ENCODE measurements at places on chromosomes 3 and 15.

GRCh38 chr3:24520101-24520495 lies 25.4 kb upstream of the THRB start:
- no peak for DNase-seq

- DNase-seq = no peak
These were observed 82.1 kb downstream of the DLG1 start for GRCh38 chr3:197216169-197216860.

GRCh38 chr15:67548862-67549651 lies 6.6 kb downstream of the MAP2K5 start:
- DNase-seq = no peak

- DNase-seq = no peak
These were observed 25.4 kb downstream of the PPP2R3A start for GRCh38 chr3:135990903-135991302.

DNA sequence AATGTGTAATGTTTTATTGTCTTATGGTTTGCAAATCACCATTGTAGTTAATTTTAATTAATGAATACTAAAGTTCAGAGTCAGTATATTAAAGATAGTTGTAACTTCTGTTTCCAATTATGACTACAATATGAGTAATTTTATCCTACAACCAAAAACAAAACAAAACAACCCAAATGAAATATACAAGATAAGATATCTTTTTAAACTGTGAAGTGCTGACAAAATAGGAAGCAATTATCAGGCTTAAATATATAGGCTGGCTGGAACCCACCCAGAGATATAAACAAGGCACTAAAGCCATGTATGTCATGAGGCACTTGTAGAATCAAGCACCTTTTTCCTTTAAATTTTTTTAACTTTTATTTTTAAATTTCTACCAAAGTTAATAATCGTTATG lies 108.6 kb upstream of the LRRFIP2 start:
- no peak for DNase-seq

GRCh38 chr3:4761759-4762158 lies 217.5 kb upstream of the BHLHE40 start:
- DNase-seq = no peak

DNA sequence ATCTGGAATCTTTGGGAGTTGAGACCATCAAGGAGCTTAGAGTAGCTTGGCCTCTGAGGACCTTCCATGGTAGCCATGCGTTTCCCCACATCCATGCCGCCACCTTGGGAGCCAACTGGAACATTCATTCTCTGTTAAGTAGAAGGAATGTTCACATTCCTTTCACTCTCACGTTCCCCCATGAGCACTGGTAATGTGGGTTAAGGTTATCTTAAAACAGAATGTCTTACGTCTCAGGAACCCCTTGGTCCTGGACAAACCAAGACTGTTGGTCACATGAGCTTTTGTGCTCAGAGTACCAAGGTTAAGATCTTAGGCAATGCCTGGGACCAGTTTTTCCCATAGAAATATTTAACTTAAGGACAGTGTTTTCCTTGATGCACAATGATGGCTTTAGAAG lies 211.7 kb upstream of the UBE2E1 start:
- DNase-seq = no peak

GRCh38 chr3:124210899-124211298 lies 219.0 kb upstream of the ROPN1 start:
- no peak for DNase-seq

DNA sequence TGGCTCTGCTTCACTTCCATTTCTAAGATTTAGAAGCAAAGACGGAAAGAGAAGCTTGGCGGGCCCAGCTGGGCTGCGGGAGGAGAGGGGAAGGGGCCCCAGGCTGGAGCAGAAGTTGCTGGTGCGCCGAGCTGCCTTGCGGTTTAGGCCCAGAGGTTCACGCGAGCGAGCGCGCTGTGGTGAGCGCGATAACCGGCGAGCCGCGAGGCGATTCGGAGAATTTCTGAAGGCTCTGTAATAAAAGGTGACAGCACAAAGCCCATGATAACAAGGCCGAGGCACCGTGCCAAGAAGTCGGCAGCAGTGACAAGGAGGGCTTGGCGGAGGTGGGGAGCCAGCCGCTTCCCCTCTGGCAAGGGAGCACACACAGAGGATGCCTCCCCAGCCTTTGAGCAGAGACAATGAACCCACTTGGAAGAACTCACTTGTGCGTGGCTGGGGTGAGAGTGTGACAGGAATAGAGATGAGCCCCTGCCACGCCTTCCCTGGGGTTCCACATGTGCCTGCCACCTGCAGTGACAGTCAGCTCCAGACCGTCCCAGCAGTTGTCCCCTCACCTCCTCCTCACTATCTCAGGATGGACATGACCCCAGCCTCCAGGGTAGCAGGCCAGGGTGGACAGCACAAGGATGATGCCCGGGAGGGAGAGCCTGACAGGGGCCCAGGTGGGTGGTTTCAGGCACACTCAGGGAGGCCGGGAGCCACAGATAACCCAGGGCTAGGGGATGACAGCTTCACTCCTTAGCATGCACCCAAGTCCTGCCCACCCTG lies 315.2 kb downstream of the UACA start:
- peak; percentile 19 for DNase-seq

DNA sequence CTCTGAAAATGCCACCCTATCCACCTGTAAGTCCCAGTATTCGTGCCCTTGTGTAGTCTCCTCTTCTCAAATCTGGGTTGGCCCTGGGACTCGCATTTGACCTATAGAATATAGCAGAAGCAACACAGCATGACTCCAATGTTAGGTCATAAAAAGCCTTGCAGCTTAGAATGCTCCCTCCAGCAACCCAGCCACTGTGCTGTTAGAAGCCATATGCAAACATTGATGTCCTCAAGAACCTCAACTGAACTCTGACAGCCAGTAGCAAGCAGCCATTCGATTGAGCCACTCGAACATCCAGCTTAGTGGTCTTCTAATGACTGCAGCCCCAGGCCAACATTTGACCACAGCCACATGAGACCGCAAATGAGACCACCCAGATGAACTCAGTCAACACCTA lies 26.6 kb downstream of the MECOM start:
- DNase-seq = no peak

- DNase-seq = no peak
These were observed 222.6 kb downstream of the BBX start for GRCh38 chr3:107745354-107745753.

DNA sequence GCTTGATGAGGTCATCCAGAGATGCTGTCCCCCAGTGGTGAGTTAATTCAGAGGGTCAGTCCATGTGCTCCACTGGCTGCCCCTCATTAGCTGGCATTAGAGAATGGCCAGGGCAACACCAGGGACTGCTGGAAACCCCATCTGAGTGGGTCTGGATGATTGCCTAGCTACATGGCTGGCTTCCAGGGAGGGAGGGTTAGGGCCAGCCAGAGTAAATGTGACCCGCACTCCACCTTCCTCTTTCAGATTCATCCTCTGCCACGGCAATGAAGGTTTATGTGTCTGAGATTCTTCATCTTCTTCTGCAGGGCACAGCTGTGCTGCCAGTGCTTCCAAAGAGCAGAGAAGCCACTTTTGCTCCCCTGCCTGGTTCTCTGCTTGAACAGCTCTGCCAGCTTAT lies 391.9 kb downstream of the OCA2 start:
- DNase-seq = no peak

DNA sequence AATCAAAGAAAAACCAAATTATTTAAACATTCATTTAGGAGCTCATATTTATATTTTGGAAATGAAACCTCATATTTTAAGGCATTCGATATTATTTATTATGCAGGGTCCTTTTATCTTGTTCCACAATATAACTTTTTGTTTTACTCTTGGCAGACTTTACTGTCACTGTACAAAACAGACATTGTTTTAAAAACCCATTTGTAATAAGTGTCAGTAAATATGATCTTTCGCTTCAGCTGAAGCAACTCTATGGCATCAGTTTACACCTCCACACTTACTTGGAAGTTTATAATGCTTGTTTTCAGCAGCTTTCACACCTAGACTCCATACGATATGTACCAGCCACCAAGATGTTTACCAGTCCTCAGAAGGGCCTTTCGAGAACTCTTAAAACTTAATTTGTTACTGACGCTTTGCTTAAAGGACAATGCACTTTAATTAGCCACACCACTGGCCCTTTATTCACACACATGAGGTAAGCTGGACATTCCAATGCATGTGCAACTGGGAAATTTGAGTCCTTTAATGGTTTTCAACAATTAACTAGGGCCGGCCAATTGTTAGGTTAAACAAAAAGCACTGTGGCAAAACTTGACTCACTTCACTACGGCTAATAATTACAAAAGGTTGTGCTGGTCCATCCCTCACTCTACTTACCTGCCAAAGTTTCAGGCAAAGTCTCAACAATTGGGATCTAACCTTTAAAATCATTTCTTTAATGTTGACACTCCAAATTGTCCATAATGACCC lies 16.7 kb downstream of the WWTR1 start:
- no peak for DNase-seq

DNA sequence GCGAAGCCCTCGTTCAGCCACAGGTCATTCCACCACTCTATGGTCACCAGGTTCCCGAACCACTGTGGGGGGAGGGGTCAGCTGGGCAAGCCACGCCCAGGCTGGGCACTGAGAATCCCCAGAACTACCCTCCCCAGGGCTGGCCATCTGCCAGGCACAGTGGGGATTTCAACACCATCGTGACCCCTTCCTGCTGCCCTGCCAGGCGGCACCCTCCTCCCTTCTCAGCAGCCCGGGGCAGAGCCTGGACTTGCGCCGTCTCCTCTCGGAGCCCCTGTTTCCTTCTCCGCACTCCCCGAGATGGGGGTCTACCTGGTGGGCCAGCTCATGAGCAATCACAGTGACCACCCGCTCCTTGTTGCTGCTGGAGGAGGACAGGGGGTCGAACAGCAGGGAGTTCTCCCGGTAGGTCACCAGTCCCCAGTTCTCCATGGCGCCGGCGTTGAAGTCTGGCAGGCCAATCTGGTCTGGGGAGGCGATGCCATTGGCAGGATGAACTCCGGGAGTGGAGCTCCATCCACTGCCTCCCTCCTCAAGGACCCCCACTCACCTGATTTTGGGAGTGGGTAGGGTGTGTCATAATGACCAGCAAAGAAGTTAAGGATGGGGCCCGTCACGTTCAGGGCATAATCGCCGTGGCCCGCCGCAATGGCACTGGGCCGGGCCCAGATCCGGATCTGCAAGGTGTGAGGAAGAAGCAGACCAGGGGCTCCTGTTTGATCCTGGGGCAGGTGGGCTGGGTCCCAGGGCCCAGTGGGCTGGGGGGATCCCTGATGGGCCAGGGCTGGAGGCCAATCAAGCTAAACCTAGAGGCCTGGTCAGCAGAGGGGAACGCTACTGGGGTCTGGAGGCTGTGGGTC lies 10.5 kb downstream of the ANPEP start:
- no peak for DNase-seq

- no peak for DNase-seq
These were observed 13.5 kb upstream of the NR1D2 start for GRCh38 chr3:23931597-23931996.

DNA sequence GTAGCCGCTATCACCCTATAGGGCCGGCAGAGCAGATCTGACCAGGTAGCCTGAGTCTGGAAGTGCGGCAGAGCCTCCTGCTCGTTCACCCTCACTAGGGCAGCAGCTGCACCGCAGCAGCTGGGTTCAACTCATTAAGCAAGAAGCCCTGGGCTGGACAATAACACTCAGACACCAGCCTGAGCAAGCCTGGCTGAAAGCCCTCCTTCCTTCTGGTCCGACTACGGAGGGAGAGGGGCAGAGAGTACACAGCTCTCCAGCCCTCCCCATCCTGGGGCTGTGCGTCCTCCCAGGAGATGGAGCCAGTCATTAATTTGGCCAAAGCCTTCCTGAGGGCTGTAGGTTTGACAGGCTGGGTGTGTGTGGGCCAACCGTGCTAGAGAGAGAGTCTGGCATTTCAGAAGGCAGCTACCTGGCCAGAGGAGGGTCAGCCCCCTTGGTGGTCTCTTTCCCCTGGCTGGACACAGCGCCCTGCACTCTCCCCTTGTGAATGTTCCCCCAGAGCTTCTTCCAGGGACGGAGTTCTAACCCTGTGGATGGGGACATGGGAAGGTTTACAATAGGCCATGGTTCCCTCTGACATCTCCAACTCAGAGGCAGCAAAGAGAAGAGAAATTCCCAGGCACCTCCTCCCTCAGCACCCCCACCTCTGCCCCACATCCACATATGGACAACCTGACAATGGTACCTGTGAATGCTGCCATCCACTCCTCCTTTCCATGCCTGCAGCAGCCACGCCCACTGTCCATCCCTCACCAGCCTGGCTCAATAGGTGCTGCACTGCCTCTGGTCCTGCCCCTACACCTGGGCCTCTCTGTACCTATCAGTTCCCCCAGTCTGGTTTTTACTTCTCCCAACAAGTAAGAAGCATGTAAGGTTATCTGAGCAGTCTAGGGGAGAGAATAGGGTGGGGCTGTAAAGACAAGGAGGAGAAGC lies 6.5 kb downstream of the CHRNB4 start:
- DNase-seq = no peak
